ENCODE measurements at places on chromosomes 4 and X.

- no peak for DNase-seq
Observed at GRCh38 chrX:148815218-148815961, 315.0 kb downstream of the AFF2 start.

DNA sequence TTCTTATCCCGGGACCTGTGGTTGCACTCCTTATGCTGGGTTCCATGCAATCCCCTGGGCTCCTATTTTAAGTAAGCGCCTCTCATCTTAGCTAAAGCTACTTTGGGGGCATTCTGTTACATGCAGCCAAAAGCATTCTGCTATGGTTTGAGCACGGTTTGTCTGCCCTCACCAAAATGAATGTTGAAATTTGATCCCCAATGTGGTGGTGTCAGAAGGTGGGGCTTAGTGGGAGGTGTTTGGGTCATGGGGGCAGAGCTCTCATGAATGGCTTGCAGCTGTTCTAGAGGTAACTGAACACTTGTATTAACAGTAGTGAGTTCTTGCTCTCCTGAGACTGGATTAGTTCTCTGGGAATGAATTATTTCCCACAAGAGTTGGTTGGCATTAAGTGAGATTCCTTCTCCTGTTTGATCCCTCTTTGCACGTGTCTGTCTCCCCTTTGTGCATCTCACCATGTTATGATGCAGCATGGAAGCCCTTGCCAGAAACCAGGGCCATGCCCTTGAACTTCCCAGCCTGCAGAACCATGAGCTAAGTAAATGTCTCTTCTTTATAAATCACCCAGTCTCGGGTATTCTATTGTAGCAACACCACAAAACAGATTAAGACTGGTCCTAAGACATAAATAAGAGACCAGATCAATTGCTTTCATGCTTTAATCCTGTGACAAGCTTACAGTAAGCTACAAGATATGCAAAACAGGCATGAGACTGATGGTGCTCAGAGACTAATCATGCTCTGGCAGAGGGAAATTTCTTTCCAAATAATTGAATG lies 141.8 kb downstream of the TSPAN5 start:
- DNase-seq = no peak

DNA sequence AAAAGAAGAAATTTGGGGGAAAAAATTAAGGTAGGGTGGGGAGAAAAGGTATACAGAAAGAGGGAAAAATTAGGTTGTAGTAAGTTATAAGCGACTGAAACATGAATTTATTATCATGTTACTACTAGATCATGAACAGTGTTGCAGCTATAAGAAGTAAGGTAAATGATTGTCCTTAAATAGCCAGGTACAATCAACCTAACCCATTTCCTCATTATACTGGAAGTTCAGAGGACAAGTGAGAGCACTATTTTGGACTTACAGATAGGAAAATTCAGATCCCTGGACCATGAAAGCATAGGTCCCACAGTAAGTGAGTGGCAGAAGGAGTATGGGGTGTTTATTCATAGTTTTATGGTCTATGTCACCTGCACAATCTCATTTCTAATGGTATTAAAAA lies 23.5 kb downstream of the PIR start:
- no peak for DNase-seq

- no peak for DNase-seq
Observed at GRCh38 chr4:18111081-18111480, 89.5 kb upstream of the LCORL start.

- DNase-seq = no peak
Observed at GRCh38 chrX:45912316-45912715, 632.9 kb downstream of the ZNF674 start.

DNA sequence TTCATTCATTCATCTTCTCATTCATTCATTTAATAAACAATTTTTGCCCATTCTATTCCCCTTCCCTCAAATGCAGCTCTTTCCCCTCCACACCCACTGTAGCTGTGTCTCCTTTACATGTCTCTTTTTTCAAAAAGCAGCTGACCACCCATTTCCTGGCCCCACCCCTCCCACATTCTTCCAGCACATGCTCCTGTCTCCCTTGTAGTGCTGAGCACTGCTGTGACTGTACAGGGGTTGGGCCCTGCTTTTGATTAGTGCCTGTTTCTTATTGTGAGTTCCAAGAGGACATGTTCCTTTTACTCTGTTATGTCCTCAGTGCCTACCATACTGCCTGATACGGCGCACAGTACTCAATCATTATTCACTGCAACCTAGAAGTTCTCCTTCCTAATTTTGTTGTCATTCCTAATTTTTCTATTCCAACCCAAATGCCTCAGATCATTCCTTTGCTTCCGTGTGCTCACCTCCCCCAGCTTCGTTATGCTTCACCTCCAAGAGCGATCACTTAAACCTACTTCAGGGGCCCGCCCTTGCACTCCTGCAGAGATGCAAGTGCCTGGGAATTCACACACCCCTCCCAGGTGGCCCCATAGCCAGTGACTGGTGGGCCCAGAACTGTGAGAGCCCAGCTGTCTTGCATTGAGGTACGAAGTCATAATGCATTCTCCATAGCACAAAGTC lies 152.2 kb downstream of the STK32B start:
- no peak for DNase-seq

- no peak for DNase-seq
Observed at GRCh38 chr4:120839334-120839973, 83.1 kb downstream of the PRDM5 start.

GRCh38 chr4:37305984-37306383 lies 61.4 kb downstream of the NWD2 start:
- no peak for DNase-seq

- no peak for DNase-seq
Observed at GRCh38 chr4:140703463-140703862, 52.7 kb downstream of the TBC1D9 start.

GRCh38 chrX:39814391-39814790 lies 283.4 kb downstream of the BCOR start:
- DNase-seq = no peak

- no peak for DNase-seq
Observed at GRCh38 chr4:154344686-154345085, 146.9 kb downstream of the DCHS2 start.

- no peak for DNase-seq
Observed at GRCh38 chr4:70737006-70737405, 15.2 kb downstream of the RUFY3 start.

- peak; percentile 48 for DNase-seq
Observed at GRCh38 chrX:118847676-118848075, 24.1 kb downstream of the ZCCHC12 start.

DNA sequence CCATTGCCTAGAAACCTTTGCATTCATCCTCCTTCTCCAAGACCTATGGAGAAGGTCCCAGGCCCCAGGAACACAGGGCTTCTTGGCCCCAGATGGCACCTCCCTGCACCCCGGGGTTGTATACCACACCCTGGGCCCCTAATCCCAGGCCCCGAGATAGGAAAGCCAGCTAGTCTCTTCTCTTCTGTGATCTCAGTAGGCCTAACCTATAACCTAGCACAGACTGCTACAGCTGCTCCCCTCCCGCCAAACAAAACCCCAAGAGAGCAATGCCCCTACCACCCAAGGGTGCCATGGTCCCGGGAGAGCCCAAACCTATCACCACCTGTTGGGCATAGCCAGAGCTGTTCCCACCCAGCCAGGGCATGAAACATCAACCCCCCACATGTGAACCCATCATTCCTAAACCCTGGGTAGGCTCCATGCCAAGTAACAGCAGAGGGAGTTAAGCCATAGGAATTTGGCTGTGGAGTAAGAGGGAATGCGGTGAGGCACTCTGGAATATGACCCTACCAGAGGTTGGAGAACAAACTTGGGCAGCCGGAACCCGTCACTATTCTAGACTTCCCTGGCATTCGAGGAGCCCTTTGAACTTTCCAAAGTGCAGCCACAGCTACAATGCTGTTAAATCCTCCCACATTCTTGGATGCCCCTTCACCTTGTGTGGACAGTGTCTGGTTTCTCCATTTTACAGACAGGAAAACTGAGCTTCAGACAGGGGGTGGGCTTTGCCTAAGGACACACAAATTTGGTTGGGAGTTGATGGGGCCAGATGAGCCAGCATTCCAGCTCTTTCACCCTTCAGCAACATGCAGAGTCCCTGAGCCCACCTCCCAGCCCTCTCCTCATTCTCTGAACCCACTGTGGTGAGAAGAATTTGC lies 10.9 kb upstream of the SASH3 start:
- DNase-seq = no peak

DNA sequence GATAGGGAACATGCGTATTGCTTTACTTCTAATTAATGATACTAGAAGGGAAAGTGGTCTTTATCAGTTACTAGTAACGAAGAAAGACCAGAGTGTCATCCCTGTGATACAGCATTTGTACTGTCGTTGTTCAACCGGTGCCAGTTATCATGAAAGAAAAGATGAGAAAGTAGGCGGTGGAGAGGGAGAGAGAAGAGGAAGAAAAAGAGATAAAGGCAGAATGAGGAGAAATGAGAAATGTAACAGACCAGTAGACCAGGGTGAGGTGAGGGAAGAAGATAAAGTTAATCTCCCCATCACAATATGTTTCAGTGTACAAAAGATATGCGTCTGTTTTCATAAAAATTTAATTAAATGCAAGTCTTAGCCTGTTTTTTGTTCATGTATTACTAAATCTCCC lies 135.2 kb upstream of the HPGD start:
- DNase-seq = no peak

GRCh38 chrX:115560978-115561604 lies at the start of gene PLS3:
Gene PLS3 (plus strand): TSS chrX:115561174. CDS start chrX:115610251, 49,077 bp downstream.
- DNase-seq = peak; percentile 83

DNA sequence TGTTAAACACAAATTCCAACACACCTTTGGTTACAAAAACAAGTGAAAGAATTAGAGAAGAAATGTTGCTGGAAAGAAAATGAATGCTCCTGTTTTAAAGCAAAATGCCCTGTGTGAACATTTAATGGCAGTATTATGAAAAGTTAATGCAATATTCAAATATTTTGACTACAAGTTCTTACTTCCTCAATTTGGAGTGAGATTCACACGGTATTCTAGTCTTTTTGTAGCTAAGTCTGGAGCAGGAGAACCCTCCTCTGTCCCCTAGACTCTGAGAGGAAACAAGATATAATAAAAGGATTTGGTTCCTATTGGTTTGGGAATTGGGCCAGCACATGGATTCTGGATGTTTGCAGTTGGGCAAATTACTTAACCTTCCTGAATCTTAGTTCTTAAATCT lies 12.7 kb downstream of the MAD2L1 start:
- no peak for DNase-seq

DNA sequence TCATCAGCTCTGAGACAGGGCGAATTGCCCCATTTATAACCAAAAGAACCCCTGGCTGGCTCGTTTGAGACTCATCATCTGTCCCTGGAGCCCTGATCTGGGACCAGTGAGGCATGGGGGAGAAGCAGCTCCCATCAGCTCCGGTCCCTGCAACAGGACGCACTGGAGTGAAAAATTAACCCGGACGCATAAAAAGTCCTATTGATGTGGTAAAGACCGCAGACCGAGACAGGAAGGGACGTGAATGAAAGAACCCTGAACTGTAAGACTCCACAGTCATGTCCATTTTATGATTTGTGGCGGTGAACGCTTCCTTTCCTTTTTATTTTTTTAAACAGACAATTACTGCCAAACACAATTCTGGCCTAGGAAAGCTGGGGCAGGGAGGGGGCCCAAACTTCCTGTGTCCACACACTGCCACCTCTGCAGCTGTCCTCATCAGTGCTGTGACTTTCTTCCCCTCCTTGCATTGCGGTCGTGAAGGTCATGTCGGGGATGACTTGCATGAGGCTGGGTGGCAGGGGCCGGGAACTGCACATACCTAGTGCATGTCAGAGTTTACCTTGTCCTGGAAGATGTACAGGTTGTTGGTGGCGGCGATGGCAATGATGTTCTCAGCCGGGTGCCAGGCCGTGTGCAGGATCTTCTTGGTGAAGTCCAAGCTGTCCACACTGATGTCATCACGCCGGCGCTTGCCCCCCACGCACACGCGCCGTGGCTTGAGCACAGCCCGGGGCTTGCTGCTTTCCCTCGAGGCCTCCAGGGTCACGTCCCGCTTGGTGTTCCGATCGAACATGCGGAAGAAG lies 53.3 kb downstream of the WFS1 start:
- DNase-seq = no peak

GRCh38 chrX:24002792-24003191 lies 24.2 kb downstream of the KLHL15 start:
- DNase-seq = no peak

DNA sequence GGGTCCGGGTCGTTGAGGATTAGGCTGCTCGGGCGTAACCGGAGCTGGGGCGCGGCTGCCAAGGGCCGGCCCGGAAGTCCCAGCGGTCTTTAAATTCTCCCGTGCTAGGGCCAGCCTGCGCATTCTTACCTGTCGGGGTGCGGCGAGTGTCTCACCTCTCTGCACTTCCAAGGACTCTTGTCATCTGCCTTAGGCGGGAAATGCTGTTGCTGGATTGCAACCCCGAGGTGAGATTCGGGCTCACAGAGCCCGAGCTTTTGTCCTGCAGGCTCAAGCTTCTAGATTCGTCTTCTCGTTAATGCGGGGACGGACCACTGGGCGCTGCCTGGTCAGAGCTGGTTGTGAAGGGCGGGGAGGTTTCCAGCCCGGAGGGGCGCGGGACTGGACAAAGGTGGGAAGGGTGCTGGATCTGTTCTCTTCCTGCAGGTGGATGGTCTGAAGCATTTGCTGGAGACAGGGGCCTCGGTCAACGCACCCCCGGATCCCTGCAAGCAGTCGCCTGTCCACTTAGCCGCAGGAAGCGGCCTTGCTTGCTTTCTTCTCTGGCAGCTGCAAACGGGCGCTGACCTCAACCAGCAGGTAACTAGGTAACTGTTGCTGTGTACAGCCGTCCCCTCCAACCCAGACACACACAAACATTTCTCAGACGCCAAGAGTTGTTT lies at the start of gene ANKRD37:
TSS of gene ANKRD37 (plus strand) at position 118 of the 662 bp plus-strand sequence. CDS start at position 201, 83 bp downstream.
- DNase-seq = no peak

- DNase-seq = no peak
Observed at GRCh38 chr4:76108467-76109181, 34.1 kb downstream of the ART3 start.

GRCh38 chrX:39859991-39860861 lies 237.5 kb downstream of the BCOR start:
- DNase-seq = peak; percentile 87

- no peak for DNase-seq
Observed at GRCh38 chr4:139018501-139018900, 2.9 kb downstream of the NOCT start.

- no peak for DNase-seq
Observed at GRCh38 chr4:67638136-67638535, 62.8 kb downstream of the UBA6 start.

DNA sequence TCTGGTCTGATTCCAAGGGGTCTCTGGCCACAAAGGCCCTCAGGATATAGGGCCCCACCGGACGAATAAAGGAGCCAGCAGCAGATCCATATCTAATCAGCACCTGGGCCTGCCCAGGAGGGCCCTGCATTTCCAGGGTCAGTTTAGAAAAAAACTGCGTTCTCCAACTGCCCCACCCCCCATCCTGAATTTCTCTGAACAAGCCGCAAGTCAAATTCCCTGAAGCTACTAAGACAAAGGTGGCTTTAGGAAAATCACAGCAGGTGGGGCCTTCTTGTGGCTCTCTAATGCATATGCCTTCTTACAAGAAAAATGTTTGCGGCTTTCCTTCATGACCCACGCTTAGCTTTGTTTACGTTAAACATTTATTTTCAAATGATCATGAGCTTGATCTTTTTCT lies 76.6 kb downstream of the MBNL3 start:
- peak; percentile 57 for DNase-seq

Data from NT2/D1 (cell line).